ENCODE measurements at places on chromosomes 1 and 21.

- no peak for DNase-seq
These were observed 58.1 kb downstream of the NME7 start for GRCh38 chr1:169309178-169310166.

GRCh38 chr1:222418654-222419053 is 129.2 kb downstream of the HHIPL2 start:
- no peak for DNase-seq

GRCh38 chr21:21034036-21034435 is 35.8 kb downstream of the NCAM2 start:
- no peak for DNase-seq

GRCh38 chr1:157407917-157408525 is 144.3 kb downstream of the FCRL5 start:
- DNase-seq, result no peak

DNA sequence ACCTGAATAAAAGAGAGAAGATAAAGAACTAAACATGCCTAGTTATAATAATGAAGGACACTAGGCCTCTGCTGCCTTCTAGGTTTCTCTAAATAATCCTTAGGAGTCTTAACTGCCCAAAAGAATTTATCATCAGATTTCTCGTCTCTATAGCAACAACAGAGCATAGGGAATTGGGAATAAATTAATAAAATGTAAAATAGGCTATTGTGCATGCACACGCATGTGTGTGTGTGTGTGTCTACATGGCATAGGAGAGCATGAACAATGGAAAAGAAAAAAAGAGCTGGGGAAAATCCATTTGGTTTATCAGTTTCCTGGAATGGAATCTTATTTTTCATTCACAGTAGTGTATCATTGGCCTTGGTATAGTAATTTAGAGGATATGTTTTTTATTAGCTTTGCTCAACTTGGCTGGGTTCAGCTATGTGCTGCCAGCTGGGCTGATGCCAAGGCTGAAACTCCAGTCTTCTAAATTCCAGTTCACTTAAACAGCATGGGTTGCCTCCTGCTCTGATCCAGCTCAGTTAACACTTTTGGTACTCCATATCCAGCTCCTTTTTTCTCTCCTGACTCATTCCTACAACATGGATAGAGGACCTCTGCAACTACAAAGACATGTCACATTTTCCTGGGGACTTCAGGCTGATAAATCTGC is 80.6 kb upstream of the SLFNL1 start:
- DNase-seq, result no peak

GRCh38 chr1:29453502-29454240 is 217.3 kb downstream of the PTPRU start:
- DNase-seq, result peak; percentile 29

- DNase-seq, result no peak
These were observed 64.1 kb downstream of the PEX14 start for GRCh38 chr1:10538646-10539355.

DNA sequence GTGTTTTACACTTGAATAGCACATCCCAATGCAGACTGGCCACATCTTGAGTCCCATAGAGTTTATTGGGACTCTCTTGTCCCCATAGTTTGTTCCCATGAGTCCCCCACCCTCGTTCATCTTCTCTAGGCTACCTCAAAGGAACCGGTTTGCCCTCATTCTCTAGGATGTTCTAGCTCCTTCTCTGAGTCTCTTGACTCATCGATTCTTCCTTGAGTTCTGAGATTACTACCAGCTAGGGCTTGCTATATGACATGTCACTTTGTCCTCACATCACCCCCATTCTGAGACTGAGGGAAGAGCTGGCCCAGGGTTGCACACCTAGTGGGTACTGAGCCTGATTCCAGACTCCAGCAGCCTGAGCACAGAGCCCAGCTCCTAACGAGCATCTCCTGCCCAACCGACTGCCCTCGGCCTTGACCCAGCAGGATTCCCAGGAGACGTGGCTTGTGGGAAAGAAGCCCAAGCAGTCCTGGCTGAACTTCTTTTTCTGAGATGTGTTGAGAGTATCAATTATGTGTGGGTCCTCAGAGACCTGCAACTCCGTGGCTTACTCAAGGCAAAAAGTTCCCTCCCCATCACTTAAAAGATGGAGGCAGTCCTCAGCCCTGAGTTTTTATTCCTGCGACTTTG is 42.0 kb downstream of the TMEM51 start:
- no peak for DNase-seq

DNA sequence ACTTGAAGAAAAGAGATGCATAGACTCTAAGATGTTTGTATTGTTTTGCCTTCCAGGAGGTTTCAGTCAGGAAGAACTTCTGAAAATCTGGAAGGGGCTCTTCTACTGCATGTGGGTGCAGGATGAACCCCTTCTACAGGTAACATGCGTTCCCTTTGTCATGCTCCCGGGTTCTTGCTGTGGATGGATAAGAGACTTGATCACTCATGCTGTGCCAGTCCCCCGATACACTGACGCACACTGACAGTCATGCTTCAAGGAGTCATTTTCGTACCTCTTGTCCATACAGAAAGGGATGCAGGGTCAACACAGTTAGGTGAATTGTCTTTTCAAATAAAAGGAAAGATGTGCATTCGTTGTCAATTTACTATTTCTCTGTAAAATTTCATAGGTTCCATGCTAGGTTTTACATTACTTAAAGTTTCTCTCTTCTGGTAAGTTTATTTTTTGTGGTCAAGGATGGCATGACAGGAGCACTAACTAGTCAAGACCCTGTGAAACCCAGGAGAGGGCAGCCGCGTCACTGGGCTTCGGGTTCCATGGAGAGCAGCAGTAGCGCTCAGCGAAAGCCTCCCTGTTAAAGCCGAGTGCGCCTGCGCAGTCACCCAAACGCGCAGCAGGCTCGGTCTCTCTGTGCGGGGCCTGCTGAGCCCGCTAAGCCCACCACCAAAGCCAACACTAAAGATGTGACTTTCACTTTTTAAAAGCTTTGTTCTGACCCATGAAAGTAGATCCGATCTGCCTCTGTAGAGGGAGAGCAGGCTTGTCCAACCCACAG is 10.7 kb downstream of the RRP1B start:
- DNase-seq, result no peak

- DNase-seq, result no peak
These were observed 66.5 kb upstream of the LYST start for GRCh38 chr1:235933017-235933765.

DNA sequence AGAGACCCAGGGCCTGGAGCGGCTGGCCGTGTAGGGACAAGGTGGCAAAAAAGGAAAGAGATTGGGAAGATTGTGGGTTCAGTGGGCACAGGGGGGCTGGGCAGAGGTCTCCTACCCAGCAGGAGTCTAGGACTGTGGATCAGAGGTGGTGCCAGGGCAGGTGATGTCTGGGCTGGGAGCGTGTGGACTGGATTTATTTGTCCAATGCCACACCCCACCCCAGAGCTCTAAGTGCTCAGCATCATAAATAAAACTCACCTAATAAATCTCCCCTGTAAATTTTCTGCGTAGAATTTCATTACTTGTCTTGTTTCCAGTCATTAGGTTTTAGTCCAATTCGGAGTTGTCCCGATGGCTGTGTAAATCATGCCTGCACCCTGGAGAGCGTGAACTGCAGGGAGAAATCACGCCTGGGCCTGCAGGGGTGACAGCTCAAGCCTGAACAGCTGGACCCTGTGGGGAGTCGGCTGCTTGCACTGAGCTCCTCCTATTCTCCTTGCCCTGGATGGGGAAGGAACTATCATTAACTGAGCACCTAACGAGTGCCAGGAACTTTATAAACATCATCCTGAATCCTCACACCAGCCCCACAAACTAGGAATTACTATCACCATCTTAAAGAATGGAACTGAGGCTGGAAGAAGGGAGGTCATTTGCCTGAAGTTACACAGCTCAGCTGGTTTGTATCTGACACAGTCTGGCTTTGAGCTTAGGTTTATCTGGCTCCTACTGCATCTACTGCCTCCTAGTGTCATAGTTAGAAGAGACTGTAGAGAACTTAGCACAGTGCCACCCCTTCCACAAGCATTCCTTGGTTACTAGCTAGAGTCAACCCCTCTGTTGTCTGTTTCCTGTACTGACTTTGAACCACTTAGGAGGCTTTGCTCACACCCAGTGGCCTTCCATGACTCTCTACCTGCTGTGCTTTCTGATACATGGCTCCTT is 25.0 kb upstream of the POU3F1 start:
- peak; percentile 16 for DNase-seq
